ENCODE measurements at places on chromosomes 11 and 22.
A peak's percentile ranks its signal among the peaks of the same experiment; 100 is the strongest.

DNA sequence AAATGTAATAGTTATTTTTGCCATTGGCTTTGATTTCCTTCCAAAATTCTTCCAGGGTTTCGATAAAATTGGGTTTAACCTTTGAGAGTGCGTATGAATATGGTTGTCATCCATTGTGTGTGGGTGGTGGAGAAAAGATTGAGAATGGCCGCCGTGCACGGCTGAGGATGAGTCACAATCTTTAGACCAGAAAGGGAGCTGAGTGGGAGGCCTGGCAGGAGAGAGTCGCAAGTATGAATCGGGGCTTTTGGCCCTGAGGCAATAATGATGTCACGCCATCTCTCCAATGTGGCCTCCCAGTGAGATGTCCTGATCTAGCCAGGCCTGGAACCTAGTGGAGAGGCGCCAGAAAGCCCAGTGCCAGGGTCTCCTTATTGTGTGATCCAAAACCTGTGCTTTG lies 33.1 kb upstream of the SMPD1 start:
- no peak for DNase-seq

GRCh38 chr11:1746511-1746931 lies 3.9 kb downstream of the IFITM10 start:
- DNase-seq, result no peak

GRCh38 chr22:37421468-37421877 lies 5.8 kb downstream of the ELFN2 start:
- no peak for DNase-seq

GRCh38 chr11:131588057-131588456 lies 217.6 kb downstream of the NTM start:
- no peak for DNase-seq

GRCh38 chr11:59283825-59284772 lies 71.4 kb upstream of the MPEG1 start:
- peak; percentile 45 for DNase-seq

DNA sequence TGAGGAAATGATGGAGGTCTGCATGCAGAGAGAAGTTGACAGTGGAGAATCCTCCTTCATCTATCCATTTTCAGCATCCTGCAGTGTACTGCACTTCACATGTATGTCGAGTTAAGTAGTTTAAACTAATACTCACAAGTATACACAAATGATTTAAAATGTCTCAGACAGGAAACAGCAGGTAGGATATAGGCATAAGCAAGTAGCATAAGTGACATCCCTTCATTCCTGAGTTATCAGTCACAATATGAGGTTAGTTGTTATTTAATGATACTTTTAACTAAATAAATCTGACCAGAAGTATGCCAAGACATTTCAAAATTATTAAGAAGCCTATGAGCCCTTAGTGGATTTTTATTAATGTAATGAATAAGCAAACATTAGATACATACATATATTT lies 37.4 kb downstream of the MTMR2 start:
- no peak for DNase-seq

- DNase-seq, result no peak
These were observed 180.0 kb upstream of the C11orf58 start for GRCh38 chr11:16558494-16558893.

- no peak for DNase-seq
These were observed 2.7 kb upstream of the OR2D2 start for GRCh38 chr11:6895010-6895409.

DNA sequence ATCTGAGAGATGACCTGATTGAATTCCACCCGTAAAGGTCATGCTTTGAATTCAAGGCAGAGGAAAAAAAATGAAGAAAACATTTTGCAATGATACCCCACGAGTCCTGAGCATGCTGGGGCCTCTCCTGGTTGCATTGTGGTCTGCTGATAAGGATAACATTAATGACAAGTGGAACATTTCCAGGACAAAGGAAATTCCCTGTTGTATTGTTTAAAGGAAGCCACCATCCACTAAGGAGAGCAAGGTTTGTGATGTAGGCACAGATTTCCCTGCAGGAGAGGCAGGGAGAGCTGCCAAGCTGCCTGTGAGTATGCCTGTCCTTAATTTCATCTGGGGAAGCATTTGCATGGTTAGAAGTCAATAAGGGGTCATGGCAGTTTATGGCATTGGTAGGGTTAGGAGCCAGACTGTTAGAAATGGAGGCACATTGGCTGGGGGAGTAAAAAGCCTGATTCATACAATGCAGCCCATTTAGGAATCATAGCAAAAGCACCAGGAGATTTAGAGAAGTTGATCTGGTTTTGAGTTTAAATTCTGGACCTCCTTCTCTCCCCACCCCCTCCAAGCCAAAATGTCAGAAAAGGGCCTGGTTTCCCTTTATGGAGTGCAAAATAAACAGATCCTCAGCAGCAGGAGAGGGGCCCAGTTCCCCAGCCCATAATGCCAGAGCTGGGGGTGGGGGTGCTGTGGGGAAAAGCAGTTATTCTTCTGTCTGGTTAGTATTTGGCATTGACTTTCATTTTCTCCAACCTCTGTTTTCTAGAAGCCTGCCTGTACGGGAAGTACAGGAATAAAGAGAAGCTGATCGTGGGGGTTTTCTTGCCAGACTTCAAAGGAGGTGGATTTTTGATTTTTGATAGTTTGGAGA lies 22.1 kb downstream of the FLI1 start:
- no peak for DNase-seq

DNA sequence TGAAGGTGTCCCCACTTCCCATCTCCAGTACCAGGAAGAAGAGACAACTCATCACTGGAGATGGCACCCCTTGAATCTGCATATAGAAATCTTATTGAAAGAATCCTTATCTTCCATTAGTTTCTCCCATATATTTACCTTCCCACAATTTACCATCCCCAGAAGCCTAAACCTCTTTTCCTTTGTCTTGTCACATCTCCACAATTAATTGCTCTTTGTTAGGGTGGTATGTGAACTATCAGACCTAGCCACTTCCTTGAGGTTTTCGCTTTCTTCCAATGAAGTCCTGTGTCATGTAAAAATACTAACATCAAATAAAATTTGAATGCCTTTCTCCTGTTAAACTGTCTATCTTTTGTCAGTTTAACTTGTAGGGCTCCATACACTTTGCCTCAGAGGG lies 37.9 kb downstream of the FAM227A start:
- DNase-seq, result no peak
